Skeletal muscle cell (primary cell): ENCODE measurements at places on chromosomes 16 and 17.

DNA sequence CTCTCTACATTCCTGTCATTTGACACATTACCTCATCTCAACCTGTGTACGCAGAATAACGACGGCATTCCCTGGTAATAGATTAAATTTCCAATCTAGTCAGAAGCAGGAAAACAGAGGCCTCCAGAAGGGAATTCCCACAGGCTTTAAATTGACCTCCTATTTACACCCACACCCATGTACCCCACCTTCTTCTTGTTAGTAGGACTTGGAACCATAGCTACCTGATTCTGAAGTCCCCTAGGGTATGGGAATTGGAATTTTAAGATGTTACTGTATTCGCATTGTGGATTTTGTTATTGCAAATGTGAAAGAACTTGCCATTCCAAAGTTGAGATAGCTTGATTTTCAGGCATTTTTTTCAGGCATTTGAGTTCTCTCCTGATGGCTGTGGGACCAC, 377.5 kb upstream of the DYNLRB2 start:
- DNase-seq: no peak

DNA sequence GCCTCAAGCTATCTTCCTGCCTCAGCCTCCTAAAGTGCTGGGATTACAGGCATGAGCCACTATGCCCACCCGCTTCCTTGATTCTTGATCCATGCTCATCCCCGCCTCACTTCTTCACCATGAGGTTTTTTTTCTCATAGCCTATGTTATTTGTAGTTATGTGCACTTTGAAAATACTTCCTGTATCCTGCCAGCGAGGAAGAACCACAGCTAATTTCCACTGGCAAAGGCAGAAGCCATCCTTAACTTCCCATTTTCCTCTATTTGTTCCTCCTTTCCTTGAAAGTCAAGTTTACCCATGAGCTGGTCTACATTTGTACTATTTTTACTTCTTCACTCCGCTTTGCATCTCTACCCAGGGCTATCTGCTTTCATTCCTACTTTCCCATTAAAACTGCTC, 189.7 kb upstream of the ZFHX3 start:
- DNase-seq: no peak

DNA sequence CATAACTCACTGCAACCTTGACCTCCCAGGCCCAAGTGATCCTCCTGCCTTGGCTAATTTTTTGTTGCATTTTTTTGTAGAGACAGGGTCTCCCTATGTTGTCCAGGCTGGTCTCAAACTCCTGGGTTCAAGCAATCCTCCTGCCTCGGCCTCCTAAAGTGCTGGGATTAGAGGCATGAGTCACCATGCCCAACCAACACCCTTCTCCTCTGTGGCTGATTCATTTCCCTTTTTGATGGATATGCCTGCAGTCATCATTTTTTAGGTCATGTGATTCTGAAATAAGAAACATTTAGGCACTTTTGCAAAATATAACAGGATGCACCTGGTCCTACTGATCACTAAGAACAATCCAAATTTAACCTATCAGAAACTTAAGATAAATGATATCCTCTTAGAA, 44.0 kb upstream of the YPEL2 start:
- DNase-seq: no peak

GRCh38 chr16:29857133-29857760, 5.8 kb downstream of the CDIPT start:
- DNase-seq: peak; percentile 37

GRCh38 chr16:54812229-54812628, 118.4 kb upstream of the IRX5 start:
- no peak for DNase-seq

DNA sequence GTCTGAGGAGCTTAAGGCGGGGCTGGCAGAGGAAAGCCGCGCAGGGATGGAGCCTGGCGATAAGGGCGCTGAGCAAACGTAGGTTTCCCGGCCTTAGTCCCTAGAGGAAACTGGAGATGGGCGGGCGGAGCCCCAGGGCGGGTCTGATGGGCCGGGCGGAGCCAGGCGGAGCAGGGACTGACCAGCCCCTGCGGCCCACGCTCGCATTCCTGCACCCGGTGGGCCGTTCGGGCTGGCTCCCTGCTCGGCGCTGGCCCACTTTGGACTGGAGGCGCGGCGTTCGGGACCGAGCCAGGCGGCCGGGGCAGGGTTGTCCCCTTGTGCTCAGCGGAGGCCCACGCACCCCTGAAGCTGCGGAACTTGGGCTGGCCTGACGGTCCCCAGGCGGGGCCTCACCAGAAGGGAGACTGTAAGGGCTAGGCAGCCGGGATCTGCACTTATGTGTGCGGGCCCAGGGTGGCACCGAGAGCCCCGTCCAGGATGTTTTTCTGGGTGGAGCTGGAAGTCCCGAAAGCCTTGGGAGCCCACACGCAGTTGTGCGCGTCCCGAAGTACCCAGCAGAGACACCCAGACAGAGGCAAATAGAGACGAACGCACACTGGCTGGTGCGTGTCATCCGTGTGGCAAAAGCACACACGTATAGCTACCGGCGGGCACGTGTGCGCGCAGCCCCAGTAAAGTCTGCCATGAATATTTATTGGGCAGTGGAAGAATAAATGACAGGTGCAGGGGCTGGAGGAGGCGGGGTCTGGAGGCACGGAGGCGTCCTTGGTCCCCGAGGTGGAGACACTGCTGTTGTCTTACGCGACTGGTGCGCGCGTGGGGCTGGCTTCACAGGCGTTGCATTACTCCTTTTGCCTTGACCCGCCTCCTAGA, 1.4 kb downstream of the PYDC1 start:
- DNase-seq: no peak

GRCh38 chr17:2040942-2041560, 771 bp upstream of the OVCA2 start:
- no peak for DNase-seq

DNA sequence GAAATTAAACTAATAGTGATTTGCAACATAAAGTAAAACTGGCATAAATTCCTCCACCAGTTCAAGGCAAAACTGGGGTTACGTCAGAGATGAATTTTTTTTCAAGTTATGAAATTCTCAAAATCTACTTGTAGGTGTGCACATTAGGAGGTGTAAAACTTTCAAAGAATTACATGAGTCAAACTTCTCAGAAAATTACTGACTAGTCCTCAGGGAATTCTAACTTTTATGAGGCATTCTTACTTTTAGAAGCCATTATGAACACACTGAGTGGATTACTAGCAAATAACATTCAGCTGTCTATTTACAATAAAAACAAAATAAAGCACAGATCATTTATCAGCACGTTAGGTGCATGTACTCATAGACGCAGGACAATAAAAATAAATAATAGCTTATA, 348.7 kb downstream of the CDH11 start:
- DNase-seq: no peak

DNA sequence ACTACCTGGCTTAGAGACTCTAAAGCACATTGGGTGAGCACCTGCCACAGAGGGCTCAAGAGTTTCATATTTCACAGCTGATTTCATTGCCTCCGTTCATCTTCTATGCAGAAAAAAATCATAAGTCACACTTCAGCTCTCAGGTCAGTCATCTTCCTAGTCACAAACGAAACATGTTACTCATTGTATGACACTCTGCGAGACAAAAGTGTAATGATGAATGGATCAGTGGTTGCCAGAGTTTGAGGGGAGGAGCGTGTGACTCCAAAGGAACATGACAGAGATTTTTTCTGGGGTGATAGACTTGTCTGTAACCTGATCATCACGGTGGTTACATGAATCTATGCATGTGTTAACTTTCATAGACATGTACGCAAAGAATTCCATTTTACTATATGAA, 195.2 kb upstream of the CNTNAP4 start:
- DNase-seq: no peak

- no peak for DNase-seq
Observed at GRCh38 chr16:88003316-88003715, 52.1 kb downstream of the BANP start.

- DNase-seq: no peak
Observed at GRCh38 chr17:55004484-55004883, 35.9 kb downstream of the STXBP4 start.

DNA sequence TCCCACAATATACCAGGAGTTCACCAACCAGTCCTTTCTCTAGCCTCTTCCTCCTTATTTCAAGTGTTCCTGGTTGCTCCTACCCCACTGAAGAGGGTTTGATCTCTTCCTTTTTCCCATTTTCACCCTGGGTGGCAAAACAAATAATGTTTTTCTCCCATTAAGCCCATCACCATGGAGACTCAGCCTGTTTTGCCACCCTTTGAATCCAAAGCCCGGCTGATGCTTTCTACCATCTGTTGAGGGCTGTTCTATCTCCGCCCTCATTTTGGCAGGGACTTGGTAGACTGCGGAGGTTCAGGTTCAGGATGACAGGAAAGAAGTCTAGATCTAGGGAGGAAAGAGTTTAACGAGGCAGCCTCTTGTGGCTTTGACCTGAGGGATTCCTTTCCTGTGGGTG, 2.6 kb downstream of the DNAH2 start:
- no peak for DNase-seq

GRCh38 chr17:2975469-2975958, 87.9 kb downstream of the OR1D5 start:
- no peak for DNase-seq

GRCh38 chr16:12016291-12016947, 39.9 kb downstream of the SNX29 start:
- DNase-seq: no peak

DNA sequence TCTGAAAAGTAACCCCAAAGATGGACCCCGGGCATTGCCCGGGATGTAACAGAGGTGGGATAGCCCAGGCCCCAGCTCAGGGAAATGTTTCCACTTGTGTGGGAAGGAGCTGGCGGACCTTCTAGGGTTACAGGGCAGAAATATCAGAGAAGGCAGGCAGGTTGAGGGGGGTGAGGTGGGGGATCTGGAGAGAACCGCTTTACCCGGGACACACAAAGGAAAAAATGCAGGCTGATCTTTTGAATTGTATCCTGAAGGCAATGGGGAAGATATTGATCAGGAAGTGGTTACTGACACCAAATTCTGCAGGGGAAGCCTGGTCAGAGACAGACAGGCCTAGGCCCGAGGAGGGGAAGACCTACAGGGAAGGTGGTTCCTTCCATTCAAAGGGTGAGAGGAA, 3.5 kb downstream of the SLC47A1 start:
- DNase-seq: no peak

GRCh38 chr17:74419928-74420411, 11.9 kb upstream of the GPRC5C start:
- no peak for DNase-seq

DNA sequence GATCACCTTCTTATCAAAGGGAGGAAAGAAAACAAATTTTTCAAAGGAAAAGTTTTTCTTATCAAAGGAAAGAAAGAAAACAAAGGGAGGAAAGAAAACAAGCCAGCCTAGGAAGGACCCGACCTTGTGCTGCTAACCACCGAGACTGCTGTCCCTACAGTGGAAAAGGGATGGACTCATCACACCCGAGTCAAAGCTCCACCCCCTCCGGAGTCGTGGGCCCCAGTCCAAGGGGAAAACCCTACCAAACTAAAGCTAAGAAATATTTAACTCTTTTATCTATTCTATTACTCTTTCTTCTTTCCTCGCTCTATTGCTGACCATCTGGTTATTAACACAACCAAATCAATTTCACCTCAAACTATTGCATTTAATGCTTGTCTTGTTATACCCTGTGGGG, 6.1 kb upstream of the ENDOV start:
- DNase-seq: no peak

- no peak for DNase-seq
Observed at GRCh38 chr16:86085161-86085611, 186.2 kb downstream of the IRF8 start.
